HepG2 (cell line): ENCODE measurements at places on chromosomes 1 and 21. TPM values are rescaled to one million over a fixed set of nuclear protein-coding genes. Genes with fewer than 3 reads are reported as not detected.

The MFAP2 gene
- 0.21 and 1.1 TPM in 2 replicates for total RNA-seq

The RNPEP gene
- 38.4 and 39.5 TPM in 2 replicates for total RNA-seq

The ANXA9 gene
- total RNA-seq, result 23.9 and 29.9 TPM in 2 replicates

The LRRC3 gene
- 3.9 and 4.8 TPM in 2 replicates for total RNA-seq

The ILDR2 gene
- 0.04 and 0.17 TPM in 2 replicates for total RNA-seq

The TNFRSF18 gene
- not detected in 2 replicates for total RNA-seq

The CD5L gene
- not detected in 2 replicates for total RNA-seq

The OR2G6 gene
- total RNA-seq, result not detected in 2 replicates

The UQCRHL gene
- total RNA-seq, result 2.3 and 4.0 TPM in 2 replicates

The FBXO2 gene
- total RNA-seq, result 112 and 118 TPM in 2 replicates

The MIS18A gene
- 41.4 and 58.3 TPM in 2 replicates for total RNA-seq

The KRTAP21-2 gene
- total RNA-seq, result not detected in 2 replicates

The HSD3B2 gene
- total RNA-seq, result not detected in 2 replicates

The CNR2 gene
- total RNA-seq, result not detected in 2 replicates

The NHLH1 gene
- total RNA-seq, result 0.11 TPM in 1 of 2 replicates, not detected in the other

The LMOD1 gene
- total RNA-seq, result not detected in 2 replicates

The CD160 gene
- not detected in 2 replicates for total RNA-seq

The ESPN gene
- total RNA-seq, result 38.5 and 48.6 TPM in 2 replicates

The TARDBP gene
- total RNA-seq, result 62.4 and 159 TPM in 2 replicates

The DNTTIP2 gene
- 63.3 and 93.0 TPM in 2 replicates for total RNA-seq

The ARMH1 gene
- total RNA-seq, result not detected in 2 replicates

The ALPL gene
- not detected in 2 replicates for total RNA-seq

The RGSL1 gene
- total RNA-seq, result not detected in 2 replicates

The COL24A1 gene
- 0.07 and 0.13 TPM in 2 replicates for total RNA-seq

The RHEX gene
- 1.6 and 2.7 TPM in 2 replicates for total RNA-seq

The PHACTR4 gene
- total RNA-seq, result 17.1 and 29.6 TPM in 2 replicates

The TUT4 gene
- total RNA-seq, result 44.7 and 47.8 TPM in 2 replicates

The AUNIP gene
- 12.3 and 12.8 TPM in 2 replicates for total RNA-seq

The GNG12 gene
- 0.11 and 0.17 TPM in 2 replicates for total RNA-seq

The AADACL3 gene
- not detected in 2 replicates for total RNA-seq

The ACTL8 gene
- 0.64 and 1.0 TPM in 2 replicates for total RNA-seq

The DYNLT5 gene
- total RNA-seq, result not detected in 2 replicates

The UBL4B gene
- not detected in 2 replicates for total RNA-seq

The RAB7B gene
- total RNA-seq, result 0.34 and 0.46 TPM in 2 replicates

The MCOLN3 gene
- 0.04 TPM in 1 of 2 replicates, not detected in the other for total RNA-seq

The CDCA8 gene
- total RNA-seq, result 38.6 and 48.7 TPM in 2 replicates

The F13B gene
- 1.9 and 2.7 TPM in 2 replicates for total RNA-seq

The MYOC gene
- total RNA-seq, result not detected in 2 replicates

The NHLH2 gene
- not detected in 2 replicates for total RNA-seq

The TRNP1 gene
- total RNA-seq, result 35.6 and 42.0 TPM in 2 replicates

The CD53 gene
- not detected in 2 replicates for total RNA-seq

The CFHR3 gene
- not detected in 2 replicates for total RNA-seq

The RFX5 gene
- 32.0 and 36.2 TPM in 2 replicates for total RNA-seq

The VCAM1 gene
- not detected in 2 replicates for total RNA-seq

The DCST2 gene
- total RNA-seq, result not detected in 2 replicates

The KIF26B gene
- total RNA-seq, result 0.03 and 0.09 TPM in 2 replicates
